ENCODE measurements at places on chromosomes 16 and 17.

DNA sequence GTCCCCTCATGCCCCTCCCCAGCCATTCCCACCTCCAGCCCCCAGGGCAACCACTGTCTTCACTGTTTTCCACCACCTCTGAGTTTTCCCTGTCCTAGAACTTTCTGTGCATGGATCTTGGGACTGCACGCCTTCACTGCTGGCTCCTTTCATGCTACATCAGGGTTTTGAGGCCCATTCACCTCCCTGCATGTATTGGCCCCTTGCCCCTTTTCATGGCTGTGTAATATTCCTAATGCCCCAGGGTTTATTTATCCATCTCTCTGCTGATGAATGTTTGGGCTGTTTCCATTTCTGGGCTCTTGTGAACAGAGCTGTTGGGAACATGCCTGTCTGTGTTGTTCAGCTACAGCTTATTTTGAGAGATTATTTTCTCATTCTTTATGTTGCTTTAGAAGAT, 205.0 kb downstream of the RBFOX3 start:
- no peak for DNase-seq

DNA sequence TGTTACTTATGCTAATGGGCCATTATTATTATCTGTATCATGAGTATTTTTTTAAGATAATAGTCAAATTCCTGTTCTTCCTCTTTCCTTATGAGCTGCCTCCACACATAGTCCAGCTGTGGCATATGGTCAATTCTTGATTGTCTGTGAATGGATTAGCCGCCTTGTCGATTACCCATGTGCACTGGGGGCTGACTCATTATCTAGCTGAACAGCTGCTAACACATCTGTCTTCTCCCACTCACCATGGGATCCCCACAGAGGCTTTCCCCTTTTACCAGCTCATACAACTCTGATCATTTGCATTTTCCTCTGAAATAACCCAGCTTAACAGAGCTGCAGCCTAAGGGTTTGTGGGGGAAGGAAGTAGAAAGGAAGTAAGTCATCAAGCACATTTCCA, 915.0 kb downstream of the CDH11 start:
- no peak for DNase-seq

GRCh38 chr17:81513753-81514488, 1.3 kb upstream of the ACTG1 start:
- peak; percentile 23 for DNase-seq

DNA sequence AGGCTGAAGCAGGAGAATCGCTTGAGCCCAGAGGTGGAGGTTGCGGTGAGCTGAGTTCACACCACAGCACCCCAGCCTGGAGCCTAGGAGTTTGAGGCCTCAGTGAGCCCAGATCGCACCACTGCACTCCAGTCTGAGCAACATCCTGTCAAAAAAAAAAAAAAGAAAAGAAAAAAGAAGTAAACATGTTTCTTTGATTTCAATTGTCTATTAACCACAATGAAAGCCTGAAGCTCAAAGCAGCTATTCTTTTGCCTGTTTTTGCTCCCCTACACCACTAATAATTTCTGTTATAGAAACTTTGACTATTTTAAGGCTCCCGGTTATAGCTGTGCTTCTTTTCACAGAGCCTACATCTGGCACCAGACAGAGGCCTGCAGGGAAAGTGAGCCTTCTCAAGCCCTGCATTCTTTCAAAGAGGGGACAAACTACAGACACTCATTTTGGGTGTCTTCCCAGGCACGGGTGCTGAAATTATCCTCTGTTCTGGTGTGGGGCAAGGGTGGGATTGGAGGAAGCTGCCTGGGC, 14.2 kb upstream of the SLC52A1 start:
- DNase-seq: no peak

GRCh38 chr16:24700549-24701392, 28.7 kb upstream of the TNRC6A start:
- DNase-seq: peak; percentile 70

GRCh38 chr17:17235212-17236174, 1.5 kb downstream of the FLCN start:
- no peak for DNase-seq

- peak; percentile 32 for DNase-seq
Observed at GRCh38 chr17:6910987-6911603, 79.6 kb upstream of the TEKT1 start.

- DNase-seq: no peak
Observed at GRCh38 chr17:83179811-83180210, 100.4 kb downstream of the METRNL start.

- no peak for DNase-seq
Observed at GRCh38 chr16:51576498-51577195, 425.6 kb upstream of the SALL1 start.

- DNase-seq: no peak
Observed at GRCh38 chr17:48615047-48615962, at the start of gene HOXB8. HOXB8 (minus strand) TSS chr17:48615292; CDS start chr17:48614704, 588 bp downstream.

- DNase-seq: no peak
Observed at GRCh38 chr17:37062021-37062420, 113.3 kb downstream of the AATF start.

GRCh38 chr17:69762766-69763165, 312.3 kb upstream of the KCNJ16 start:
- no peak for DNase-seq

- DNase-seq: no peak
Observed at GRCh38 chr17:43051969-43052368, 26.9 kb downstream of the RND2 start.

GRCh38 chr16:17556276-17557052, 85.7 kb upstream of the XYLT1 start:
- DNase-seq: peak; percentile 58

GRCh38 chr16:58940609-58941008, 206.5 kb upstream of the GOT2 start:
- no peak for DNase-seq

DNA sequence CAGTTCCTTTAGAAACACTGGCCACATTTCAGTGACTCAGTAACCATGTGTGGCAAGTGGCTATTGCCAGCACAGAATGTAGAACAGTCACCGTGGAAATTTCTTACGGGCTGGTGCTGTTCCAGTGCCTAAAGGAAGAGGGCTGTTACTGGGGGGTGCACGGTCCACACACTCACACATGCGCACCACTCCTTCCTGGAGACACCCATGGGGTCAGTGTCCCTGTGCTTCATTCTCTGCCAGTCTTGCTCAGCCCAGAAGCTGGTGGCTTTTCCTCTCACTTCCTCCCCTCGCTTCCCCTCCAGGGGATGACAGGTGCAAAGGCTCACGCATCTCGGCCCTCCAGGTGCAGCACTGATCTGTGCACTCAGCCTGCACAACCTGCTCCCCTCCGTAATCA, 115.6 kb downstream of the CCDC182 start:
- no peak for DNase-seq

GRCh38 chr17:75124819-75125162, 6.8 kb downstream of the NT5C start:
- no peak for DNase-seq
